Cardiac muscle cell (in vitro differentiated cells and primary cell): ENCODE measurements at places on chromosomes 6 and 20. TPM values are rescaled to one million over a fixed set of nuclear protein-coding genes. Genes with fewer than 3 reads are reported as not detected.

ADGB gene
- total RNA-seq: not detected in 2 replicates

LTA gene
- total RNA-seq: not detected in 2 replicates

- H3K36me3 ChIP-seq: no peaks in the 10 kb centered on the region
- DNase-seq: no peak
- no peak overlapping the region for H3K4me3 ChIP-seq
- H3K27ac ChIP-seq: no peak overlapping the region
Observed at GRCh38 chr6:117613920-117614560, 11.7 kb upstream of the GOPC start.

DNA sequence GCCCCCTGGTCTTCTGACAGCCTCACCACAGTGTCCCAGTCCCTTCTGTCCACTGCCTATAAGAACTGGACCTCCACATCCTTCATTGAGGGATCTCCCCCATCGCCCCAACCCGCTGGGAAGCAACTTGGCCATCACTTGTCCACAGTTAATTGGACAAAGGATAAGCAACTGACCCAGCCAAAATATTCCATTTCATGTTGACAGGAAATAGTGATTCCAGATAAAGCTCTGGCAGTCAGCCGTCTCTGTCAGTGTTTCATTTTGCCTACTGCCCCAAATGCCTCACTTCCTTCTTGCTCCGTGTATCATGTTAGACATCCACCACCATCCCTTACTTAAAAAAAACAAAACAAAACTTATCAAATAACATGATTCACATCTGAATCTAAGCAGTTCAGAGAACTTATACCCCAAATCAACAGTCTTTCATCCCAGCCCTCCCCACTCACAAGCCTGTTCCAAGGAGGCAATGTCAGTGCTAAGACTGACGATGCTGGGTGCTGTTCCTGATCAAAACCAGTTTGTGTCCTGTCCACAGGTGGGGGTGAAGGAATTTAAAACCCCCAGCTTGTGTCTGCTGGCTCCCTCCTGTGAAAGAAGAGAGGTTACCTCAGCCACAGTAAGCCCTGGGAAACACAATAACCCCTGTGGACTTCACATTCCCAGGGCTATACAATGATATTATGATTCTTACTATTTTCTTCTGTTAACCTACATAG lies 162.5 kb downstream of the WDR27 start:
- no peaks in the 10 kb centered on the region for H3K36me3 ChIP-seq
- no peaks in the 10 kb centered on the region for H3K27me3 ChIP-seq
- H3K4me3 ChIP-seq: no peak overlapping the region
- no peak overlapping the region for H3K27ac ChIP-seq

DNA sequence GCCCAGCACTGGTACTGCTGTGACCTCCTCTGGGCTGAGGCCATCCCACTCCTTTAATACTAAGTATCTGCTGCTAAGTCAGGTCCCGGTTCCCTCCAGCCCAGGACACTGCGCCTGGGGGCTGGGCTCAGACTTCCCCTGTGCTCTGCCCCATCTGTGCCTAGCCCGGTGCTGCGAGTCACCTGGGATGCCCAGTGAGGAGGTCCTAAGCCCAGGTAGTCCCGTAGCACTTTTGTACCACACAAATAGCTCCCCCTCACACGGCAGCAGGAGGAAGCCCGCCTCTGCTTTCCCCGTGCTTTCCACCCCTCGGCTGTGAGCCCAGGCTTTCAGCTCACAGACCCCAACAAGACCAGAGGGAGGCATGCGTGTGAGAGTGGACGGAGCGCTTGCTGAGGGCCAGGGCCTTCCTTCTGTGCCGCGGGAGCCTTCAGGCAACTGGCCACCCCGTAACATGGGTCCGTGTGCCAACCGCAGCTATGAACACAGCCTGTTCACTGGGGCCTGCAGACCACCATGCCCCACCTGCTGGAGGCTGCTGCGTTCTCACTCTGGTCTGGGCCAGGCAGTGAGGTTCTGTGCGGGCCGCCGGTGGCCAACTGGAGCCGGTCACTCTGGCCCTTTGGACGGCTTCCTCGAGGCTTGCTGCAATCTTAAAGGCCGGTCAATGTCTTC lies 79.9 kb upstream of the MPC1 start:
- H3K4me3 ChIP-seq: no peak overlapping the region
- no peak overlapping the region for H3K27ac ChIP-seq
- no peak for DNase-seq
- H3K4me1 ChIP-seq: no peaks in the 10 kb centered on the region

GRCh38 chr6:139891471-139891870 lies 517.0 kb upstream of the CITED2 start:
- no peaks in the 10 kb centered on the region for H3K27me3 ChIP-seq
- no peak for DNase-seq
- H3K27ac ChIP-seq: no peak overlapping the region
- peaks cover 21% of the 10 kb centered on the region for H3K4me1 ChIP-seq

DNA sequence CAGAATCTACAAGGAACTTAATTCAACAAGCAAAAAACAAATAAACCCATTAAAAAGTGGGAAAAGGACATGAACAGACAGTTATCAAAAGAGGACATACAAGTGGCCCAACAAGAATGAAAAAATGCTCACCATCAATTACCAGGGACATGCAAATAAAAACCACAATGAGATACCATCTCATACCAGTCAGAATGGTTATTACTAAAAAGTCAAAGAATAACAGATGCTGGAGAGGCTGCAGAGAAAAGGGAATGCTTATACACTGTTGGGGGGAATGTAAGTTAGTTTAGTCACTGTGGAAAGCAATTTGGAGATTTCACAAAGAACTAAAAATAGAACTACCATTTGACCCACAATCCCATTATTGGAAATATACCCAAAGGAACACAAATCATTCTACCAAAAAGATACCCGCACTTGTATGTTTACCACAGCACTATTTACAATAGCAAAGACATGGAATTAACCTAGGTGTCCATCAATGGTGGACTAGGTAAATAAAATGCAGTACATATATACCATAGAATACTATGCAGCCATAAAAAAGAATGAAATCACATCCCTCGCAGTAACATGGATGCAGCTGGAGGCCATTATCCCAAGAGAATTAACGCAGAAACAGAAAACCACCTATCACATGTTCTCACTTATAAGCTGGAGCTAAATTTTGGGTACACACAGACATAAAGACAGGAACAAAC lies 48.4 kb downstream of the RNGTT start:
- no peak overlapping the region for H3K27ac ChIP-seq
- no peaks in the 10 kb centered on the region for H3K27me3 ChIP-seq
- no peak overlapping the region for H3K4me3 ChIP-seq
- no peak for DNase-seq
- no peaks in the 10 kb centered on the region for H3K4me1 ChIP-seq
